ENCODE measurements at places on chromosomes 5 and 9. TPM values are rescaled to one million over a fixed set of nuclear protein-coding genes. Genes with fewer than 3 reads are reported as not detected.

Gene PCDHB3
- total RNA-seq = 0.55 TPM

Gene ERBIN
- 85.0 TPM for total RNA-seq

Gene CYLC2
- not detected for total RNA-seq

Gene SH3TC2
- total RNA-seq = 0.65 TPM

Gene ZNG1A
- 29.9 TPM for total RNA-seq

Gene KIF3A
- 7.1 TPM for total RNA-seq

Gene SPATA31A3
- total RNA-seq = not detected

Gene CKMT2
- 17.4 TPM for total RNA-seq

Gene IFNB1
- total RNA-seq = not detected

Gene CDO1
- 7.7 TPM for total RNA-seq

Gene PCDHB10
- total RNA-seq = 0.28 TPM

Gene PCSK5
- 5.7 TPM for total RNA-seq

Gene ISL1
- total RNA-seq = not detected

Gene PCDHB15
- 0.46 TPM for total RNA-seq

Gene PRR7
- 2.7 TPM for total RNA-seq

Gene ZDHHC11
- 1.00 TPM for total RNA-seq

Gene EPB41L4A
- total RNA-seq = 0.37 TPM

Gene LCP2
- total RNA-seq = not detected

Gene PAEP
- total RNA-seq = not detected

Gene MYMK
- total RNA-seq = not detected

Gene JAKMIP2
- 0.57 TPM for total RNA-seq

Gene PCYOX1L
- total RNA-seq = 6.5 TPM

Gene SLC44A1
- total RNA-seq = 60.5 TPM

Gene SQSTM1
- 1,060 TPM for total RNA-seq

Gene NR6A1
- total RNA-seq = 0.14 TPM

Gene RASEF
- 0.14 TPM for total RNA-seq

Gene IL33
- 202 TPM for total RNA-seq

Gene SLC36A3
- total RNA-seq = not detected

Gene CD14
- total RNA-seq = 8.8 TPM

Gene DIRAS2
- total RNA-seq = 6.7 TPM

Gene PTCD2
- 5.7 TPM for total RNA-seq

Gene TIFAB
- total RNA-seq = not detected

Gene TMEM174
- total RNA-seq = not detected

Gene MOB3B
- total RNA-seq = 0.14 TPM

Gene ZNF879
- total RNA-seq = 3.8 TPM

Gene NUTM2G
- not detected for total RNA-seq

Gene TERT
- not detected for total RNA-seq

Gene NOXA1
- total RNA-seq = 0.57 TPM

Gene MEF2C
- 4.7 TPM for total RNA-seq

Gene GPRIN1
- total RNA-seq = 1.1 TPM

Gene SOWAHA
- not detected for total RNA-seq

Gene IL9
- not detected for total RNA-seq

Gene TSTD2
- total RNA-seq = 17.6 TPM

Gene PIP5K1B
- under 0.01 TPM for total RNA-seq

Gene PSAT1
- total RNA-seq = 42.9 TPM

Gene RASGRF2
- total RNA-seq = 8.0 TPM

Gene SPATA31D4
- total RNA-seq = not detected

Gene DHX29
- total RNA-seq = 33.7 TPM

Gene ARL14EPL
- 0.18 TPM for total RNA-seq

Gene ZNF366
- not detected for total RNA-seq

Gene ACTBL2
- total RNA-seq = 1.1 TPM

Gene SLC2A6
- total RNA-seq = 12.9 TPM

Gene TEK
- total RNA-seq = 19.2 TPM
